Retina (tissue), 1 donor: ENCODE measurements at places on chromosomes 2 and 18.
A peak's percentile ranks its signal among the peaks of the same experiment; 100 is the strongest.

GRCh38 chr2:217722883-217723472 is 279.8 kb downstream of the TNS1 start:
- no peak for DNase-seq

DNA sequence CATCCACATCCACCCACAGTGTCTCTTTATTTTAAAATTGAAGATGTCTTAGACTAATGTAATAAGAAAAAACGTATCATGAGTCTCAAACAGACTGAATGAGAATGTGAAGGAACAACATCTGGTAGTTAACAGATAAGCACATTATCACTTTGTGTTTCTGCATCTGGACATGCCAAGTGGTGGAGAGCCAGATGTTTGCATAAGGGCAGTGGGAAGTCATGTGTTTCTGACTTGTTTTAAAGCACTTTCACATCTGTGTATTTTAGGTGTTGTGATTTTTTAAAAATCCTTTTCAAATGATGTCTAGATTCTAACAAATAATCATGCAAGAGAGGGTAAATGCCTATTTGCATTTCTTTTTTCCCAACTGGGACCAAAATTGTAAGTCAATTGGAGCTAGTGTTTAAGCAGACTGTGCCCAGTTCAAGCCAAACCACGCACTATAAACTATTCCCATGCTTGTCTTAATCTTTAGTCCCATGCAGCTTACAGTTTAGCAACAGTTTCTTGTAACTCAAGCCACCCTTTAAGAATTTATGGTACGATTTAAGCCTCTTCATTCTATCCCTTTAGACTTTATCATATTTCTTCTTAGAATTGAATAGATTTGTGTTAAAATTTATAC is 272.7 kb upstream of the DOK6 start:
- DNase-seq: no peak

DNA sequence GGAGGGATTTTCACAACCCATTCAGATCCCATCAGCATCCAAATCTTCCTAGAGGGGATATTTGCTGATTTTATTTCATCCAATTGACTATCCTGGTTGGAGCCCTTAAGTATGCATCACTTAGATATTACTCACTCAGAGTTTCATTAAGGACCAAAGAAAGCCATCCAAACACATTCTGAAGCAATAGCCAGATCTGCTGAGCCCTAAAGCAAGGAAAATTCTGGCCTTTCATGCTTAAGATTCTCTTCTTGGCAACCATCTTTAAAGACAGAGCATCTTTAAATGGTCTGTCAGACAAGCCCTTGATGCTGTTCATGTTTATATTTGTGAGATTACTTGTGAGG is 40.9 kb upstream of the C1D start:
- no peak for DNase-seq

GRCh38 chr2:33503002-33503401 is 26.6 kb downstream of the RASGRP3 start:
- DNase-seq: no peak

DNA sequence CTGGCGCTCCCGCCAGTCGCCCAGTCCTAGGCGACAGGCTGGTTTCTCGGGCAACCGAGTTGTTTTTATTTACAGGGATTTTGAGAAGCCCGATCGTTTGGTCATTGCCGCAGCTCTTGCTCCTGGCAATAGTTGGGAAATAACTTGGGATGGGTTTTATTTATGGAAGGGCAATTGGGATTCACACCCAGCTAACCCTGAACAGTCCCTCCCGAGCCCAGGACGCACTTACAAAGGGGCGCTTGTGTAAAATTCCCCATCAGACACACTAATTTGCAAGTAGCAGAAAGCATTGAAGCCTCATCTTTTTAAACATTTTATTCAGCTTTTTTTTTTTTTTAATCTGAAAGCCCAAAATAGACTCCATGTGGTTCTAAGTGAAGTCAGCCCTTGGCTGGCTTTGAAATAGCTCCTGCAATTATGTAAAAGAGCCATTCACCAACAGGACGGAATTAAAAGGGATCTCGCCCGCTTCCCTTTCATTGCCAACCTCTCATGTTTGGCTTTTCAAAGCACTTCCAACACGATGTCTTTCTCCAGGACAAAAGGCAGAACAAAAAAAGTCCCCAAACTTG is 3.6 kb upstream of the GBX2 start:
- peak; percentile 68 for DNase-seq

DNA sequence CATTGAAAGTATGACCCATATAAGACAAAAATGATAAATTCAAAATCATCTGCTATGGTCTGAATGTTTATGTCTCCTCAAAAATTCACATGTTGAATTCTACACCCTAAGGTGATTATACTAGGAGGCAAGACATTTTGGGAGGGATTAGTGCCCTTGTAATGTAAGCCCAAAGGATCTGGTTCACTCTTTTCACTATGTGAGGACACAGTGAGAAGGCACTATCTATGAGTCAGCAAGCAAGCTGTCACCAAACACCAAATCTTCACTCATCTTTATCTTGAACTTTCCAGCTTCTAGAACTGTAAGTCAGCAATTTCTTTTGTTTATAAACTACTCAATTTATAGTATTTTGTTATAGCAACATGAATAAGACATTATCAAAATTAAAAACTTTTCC is 284.7 kb upstream of the ZC3H15 start:
- DNase-seq: no peak

GRCh38 chr18:21513292-21513691 is 87.2 kb downstream of the ESCO1 start:
- no peak for DNase-seq

- no peak for DNase-seq
Observed at GRCh38 chr2:16661936-16662839, 3.4 kb downstream of the CYRIA start.

GRCh38 chr2:173969886-173970285 is 4.7 kb upstream of the SP3 start:
- no peak for DNase-seq

- DNase-seq: peak; percentile 78
Observed at GRCh38 chr2:156321243-156321904, 11.1 kb downstream of the NR4A2 start.

DNA sequence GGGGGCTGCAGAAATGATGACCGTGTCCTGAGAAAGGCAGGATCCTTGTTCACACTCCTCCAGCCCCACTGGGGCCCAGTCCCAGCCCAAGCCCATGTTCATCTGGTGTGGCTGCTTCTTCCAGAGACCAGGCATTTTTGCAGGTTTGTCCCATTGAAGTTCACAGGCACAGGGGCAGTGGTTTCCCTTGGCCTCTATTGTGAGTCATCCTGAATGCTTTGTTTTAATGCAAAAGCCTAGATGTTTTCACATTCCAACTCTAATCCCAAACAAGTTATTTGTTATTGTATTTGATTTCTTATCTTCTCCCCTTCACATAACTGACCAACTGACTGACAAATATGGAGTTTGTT is 426.4 kb upstream of the ID2 start:
- no peak for DNase-seq

- no peak for DNase-seq
Observed at GRCh38 chr2:199581408-199581807, 123.7 kb upstream of the SATB2 start.

GRCh38 chr18:39788383-39788782 is 2166.7 kb upstream of the PIK3C3 start:
- DNase-seq: no peak

DNA sequence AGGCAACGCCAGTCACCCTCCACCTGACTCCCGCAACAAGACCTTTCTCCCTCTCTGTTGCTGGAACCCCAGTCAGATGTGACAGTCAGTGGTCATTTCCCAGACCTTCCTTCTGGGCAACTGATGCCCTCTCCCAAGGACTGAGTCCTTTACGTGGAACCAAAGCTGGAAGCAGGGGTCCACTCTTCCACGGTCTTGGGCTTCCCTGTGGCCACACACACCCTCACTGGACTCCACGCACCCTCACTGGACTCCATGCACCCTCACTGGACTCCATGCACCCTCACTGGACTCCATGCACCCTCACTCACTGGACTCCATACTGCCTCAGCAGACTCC is 7.1 kb downstream of the PTMA start:
- no peak for DNase-seq
